ENCODE measurements at places on chromosomes 4 and X. TPM values are rescaled to one million over a fixed set of nuclear protein-coding genes. Genes with fewer than 3 reads are reported as not detected.
A peak's percentile ranks its signal among the peaks of the same experiment; 100 is the strongest.

The SPIN2A gene
- 2.9 TPM for polyA plus RNA-seq

The ADAM29 gene
- polyA plus RNA-seq: 0.10 TPM

The CT47B1 gene
- polyA plus RNA-seq: not detected

The MAP9 gene
- 12.9 TPM for polyA plus RNA-seq

The CXCL9 gene
- polyA plus RNA-seq: 1.6 TPM

The CT47C1 gene
- not detected for polyA plus RNA-seq

The PAGE2B gene
- not detected for polyA plus RNA-seq

The NR3C2 gene
- polyA plus RNA-seq: 12.9 TPM

The PFKFB1 gene
- polyA plus RNA-seq: 0.32 TPM

The FATE1 gene
- 0.36 TPM for polyA plus RNA-seq

DNA sequence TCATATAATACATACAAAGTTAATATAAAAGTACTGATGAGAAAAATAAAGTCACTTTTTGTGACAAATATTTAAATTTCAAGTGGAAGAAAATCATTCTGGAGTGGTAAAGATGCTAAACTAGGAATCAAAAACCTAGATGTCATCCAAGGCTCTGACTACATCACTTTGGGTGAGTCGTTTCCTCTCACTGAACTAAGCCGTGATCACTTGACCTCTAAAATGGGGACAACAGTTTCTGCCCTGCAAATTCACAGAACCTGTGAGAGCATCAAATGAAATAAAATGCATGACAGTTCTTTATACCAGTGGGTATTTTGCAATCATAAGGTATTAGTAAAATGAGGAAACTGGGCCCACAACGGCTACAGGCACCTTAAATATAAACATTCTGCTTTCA lies 63.8 kb downstream of the PRDM5 start:
- no peak for DNase-seq

DNA sequence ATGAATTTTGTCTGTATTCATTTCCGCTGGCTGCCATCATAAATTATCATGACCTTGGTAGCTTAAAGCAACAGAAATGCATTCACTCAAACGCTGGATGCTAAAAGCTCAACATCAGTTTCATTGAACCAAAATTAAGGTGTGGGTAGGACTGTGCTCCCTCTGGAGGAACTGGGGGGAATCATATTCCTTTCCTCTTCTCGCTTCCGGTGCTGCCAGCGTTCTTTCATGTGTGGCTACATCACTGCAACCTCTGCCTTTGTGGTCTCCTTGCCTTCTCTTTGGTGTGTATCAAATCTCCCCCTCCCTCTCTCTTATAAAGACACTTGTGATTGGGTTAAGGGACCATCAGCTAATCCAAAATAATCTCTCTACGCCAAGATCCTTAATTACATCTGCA lies 39.5 kb downstream of the NEIL3 start:
- DNase-seq: no peak

GRCh38 chr4:111441687-111442086 lies 703.6 kb upstream of the FAM241A start:
- DNase-seq: no peak

GRCh38 chr4:89369581-89369980 lies 62.0 kb upstream of the GPRIN3 start:
- DNase-seq: no peak

DNA sequence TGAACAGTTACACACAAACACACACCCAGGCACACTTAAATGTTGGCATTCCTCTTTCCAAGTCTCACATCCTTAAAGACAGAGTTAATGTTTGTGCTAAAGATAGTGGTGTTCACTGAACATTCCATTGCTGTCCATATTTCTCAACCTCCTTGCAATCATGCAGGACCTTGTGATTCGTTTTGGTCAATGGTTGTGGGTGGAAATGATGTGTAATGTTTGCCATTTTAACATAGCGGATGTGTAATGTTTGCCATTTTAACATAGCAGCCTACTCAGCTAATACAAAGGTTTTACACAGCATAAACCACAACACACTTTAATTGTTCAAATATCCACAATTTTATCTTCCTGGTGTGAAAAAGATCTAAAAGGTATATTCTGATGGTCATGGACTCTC lies 93.9 kb downstream of the CEP44 start:
- DNase-seq: no peak

- DNase-seq: no peak
These were observed 215.8 kb downstream of the PACRGL start for GRCh38 chr4:20916106-20916505.

- DNase-seq: no peak
These were observed 17.4 kb downstream of the BCAP31 start for GRCh38 chrX:153706799-153707198.

DNA sequence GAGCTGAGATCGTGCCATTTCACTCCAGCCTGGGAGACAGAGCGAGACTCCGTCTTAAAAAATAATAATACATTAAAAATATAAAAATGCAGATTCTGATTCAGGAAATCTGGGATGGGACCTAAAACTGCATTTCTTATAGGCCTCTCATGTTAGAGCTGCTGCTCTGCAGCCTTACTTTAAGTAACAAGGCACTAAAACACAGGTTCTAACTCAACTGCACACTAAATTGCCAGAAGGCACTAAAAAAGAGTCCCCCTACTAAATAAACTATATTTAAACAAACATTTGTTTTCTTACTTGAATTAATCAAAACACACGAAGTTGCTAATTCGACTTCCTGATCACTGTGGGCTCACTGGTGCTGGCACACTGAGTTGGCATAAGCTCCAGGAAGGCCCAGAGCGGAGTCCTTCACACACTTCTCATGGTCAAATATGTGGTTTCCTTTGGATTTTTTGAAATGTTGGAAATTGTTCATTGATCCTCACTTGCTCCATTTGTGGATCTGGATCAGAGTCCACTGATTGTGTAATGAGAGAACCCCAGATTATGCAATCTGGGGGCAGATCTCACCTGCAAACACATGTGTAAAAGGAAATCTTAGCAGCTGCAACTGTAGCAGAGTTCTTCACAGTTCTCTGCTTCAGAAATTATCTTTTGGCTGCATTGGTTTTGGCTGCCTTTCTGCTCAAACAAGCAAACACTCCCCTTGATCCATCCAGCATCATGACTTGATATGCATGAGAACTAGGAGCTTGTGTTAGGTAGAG lies 59.3 kb downstream of the AFF1 start:
- no peak for DNase-seq

- no peak for DNase-seq
These were observed 58.2 kb downstream of the GAB1 start for GRCh38 chr4:143394739-143395453.

- peak; percentile 32 for DNase-seq
These were observed 53.4 kb downstream of the FAT4 start for GRCh38 chr4:125368146-125368545.

DNA sequence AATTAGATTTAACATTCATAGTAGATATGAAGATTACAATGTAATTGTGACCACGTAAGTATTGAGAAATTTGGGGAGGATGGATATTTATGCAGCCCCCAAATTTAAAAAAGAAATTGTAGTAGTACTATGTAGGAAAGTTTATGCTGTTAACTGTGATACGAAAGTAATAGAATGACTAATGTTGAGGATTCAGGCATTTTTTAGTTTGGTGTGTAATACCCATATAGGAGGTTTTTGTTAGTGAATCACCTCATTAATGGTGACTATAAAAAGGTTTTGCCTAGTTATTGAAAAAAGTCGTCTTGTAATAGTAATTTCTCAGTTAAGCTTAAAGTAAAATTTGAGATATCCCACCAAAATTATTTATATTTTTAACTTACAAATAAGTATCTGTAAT lies 67.2 kb downstream of the SMARCAD1 start:
- no peak for DNase-seq

- DNase-seq: no peak
These were observed 46.2 kb downstream of the TET2 start for GRCh38 chr4:105192910-105193309.

DNA sequence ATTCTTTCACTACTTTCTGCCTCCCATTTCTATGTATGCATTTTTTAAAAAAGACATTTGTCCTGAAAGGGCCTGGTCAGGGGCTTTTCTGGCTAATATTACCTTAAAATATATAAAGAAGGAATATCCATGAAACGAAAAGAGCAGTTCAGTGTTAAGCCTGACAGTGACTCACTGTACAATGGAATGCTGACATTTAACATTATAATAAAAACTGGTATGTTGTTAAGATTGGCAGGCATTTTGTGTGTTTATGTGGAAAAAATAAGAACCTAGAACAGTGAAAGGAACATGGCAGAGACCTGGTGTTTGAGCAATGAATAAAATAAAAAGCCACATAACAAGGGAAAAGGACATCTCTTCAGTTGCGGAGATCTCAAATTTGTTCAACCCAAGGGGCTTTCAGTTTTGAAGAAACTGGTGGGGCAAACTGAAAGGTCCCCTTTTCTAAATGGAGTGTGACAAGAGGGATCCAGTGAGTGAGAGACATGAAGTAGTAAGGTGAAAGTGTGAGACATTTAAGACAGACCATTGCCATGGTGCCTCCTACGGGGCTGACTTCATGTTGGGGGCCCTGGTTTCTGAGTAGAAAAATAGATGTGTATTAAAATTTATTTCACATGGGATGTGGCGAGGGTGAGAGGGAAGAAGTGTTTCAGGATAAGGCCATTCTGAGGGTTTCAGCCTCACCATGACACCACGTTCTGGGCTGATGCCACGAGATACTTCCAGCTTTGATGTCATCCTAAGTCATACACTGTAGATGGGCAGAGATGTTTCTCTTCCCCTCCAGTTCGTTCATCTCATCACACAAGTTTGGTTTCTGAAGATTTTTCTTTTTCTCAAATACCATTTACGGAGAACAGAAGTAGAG lies 324.9 kb downstream of the PPP3CA start:
- DNase-seq: no peak

GRCh38 chr4:7692451-7693236 lies 247.0 kb downstream of the AFAP1 start:
- no peak for DNase-seq

- DNase-seq: no peak
These were observed at the start of gene TCEAL5 for GRCh38 chrX:103276581-103277002. TCEAL5 (minus strand) TSS chrX:103276750; CDS start chrX:103274563, 2,187 bp downstream.

DNA sequence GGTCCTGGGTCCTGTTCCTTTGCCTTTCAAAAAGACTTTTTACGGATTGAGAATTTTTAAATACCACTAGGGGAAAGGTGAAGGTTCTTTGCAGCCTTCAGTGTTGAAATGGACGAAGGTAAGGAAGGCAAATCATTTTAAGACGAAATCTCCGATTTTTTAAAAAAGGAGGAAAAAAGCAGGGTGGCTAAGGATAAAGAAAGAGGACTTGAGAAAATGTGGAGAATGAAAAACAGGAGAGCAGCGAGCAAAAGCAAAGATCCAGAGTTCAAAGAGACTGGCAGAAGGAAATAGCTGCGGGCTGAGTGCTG lies 314 bp downstream of the EPHA5 start:
- DNase-seq: no peak

- no peak for DNase-seq
These were observed 60.2 kb upstream of the CBR4 start for GRCh38 chr4:169070071-169070894.

- peak; percentile 39 for DNase-seq
These were observed 18.0 kb upstream of the TMEM131L start for GRCh38 chr4:153448003-153448731.

GRCh38 chr4:100428051-100428450 lies 89.8 kb downstream of the EMCN start:
- DNase-seq: no peak

- no peak for DNase-seq
These were observed 15.3 kb downstream of the DDIT4L start for GRCh38 chr4:100174985-100175383.

- no peak for DNase-seq
These were observed 62.6 kb downstream of the NSUN7 start for GRCh38 chr4:40812386-40812785.

- no peak for DNase-seq
These were observed 9.9 kb upstream of the ANAPC4 start for GRCh38 chr4:25367004-25367621.

GRCh38 chr4:145929415-145930178 lies 9.0 kb downstream of the ZNF827 start:
- DNase-seq: no peak

DNA sequence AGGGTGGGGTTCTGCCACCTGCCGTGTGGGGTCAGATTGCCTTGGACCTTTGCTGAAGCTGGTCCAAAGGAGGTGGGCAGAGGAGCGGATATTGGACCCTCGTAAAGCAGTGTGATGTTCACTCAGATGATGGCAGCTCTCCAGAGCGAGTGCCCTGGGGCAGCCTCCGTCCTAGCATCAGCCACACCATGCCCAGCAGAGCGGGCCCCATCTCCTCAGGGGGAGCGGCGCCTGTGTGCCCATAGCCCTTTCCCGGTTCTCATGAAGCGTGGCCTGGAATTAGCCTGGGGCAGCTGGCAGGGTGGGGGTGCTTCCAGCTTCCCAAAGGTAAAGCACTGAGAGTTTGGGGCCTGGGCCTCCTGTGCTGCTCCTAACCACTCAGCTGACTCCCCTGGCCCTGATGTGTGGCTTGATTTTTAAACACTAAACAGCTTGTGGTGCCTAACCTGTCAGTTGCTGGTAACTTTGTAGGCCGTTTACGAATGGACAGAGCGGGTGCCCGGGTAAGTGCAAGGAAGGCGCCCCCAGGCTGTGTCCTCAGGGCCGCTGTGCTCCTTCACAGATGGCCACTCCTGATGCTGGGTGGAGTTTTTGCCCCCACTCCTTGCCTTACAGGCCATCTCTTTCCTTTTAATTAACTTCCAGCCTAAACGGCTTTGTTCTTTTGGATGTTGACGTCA lies 36.0 kb downstream of the NOP14 start:
- DNase-seq: no peak

DNA sequence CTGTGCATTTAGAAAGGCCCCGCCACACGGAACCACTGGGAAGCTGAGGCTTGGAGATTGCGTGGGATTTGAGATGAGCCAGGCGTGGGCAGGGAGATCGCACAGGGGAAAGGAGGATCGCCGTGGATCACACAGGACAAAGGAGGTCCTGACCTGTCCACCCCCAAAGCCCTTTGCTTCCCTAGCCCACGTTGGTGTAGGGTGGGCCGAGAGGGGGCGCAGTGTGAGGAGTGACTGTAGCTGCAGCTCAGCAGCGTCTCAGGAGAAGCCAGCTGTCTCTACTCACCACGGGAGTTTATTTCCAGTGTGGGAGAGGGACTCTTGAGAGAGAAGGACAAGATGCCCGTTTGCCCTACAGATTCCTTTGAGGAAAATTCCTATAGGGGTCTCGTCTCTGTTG lies 62.1 kb downstream of the TBL1X start:
- DNase-seq: no peak

DNA sequence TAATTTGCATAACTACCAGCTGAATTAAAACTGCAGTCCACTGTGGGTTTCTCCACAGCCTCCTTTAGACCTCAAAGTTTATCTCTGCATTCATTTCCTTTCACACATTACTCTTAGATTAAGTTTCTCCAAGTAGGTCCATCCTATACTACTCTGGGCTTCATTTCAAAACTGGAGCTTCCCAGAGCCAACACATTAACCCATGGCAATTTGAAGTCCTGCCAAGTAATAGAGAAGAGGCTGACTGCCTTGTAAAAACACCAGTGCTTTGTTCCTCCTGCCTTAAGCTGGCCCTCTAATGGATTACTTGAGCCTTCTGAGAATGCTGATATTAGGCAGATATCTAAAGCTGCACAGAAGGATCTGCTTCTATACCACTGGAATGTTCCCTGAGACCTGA lies 997.2 kb upstream of the SLIT2 start:
- no peak for DNase-seq

Measured in right lung (tissue), 10 donors.